Stimulated activated CD8-positive, alpha-beta memory T cell treated with anti-CD3 and anti-CD28 coated beads, Interleukin-2, amount 100 ng/mL, for 1 hour (primary cell): ENCODE measurements at places on chromosomes 7 and 10.

GRCh38 chr7:151517601-151518104 is 2.0 kb downstream of the RHEB start:
- DNase-seq = no peak

- DNase-seq = no peak
These were observed 389.8 kb upstream of the SORCS1 start for GRCh38 chr10:107554333-107554732.

- no peak for DNase-seq
These were observed 36.9 kb downstream of the FOXL3 start for GRCh38 chr7:326809-327232.

GRCh38 chr7:14739168-14739840 is 163.2 kb downstream of the DGKB start:
- DNase-seq = no peak

- no peak for DNase-seq
These were observed 176.3 kb upstream of the ZNF32 start for GRCh38 chr10:43824934-43825333.

DNA sequence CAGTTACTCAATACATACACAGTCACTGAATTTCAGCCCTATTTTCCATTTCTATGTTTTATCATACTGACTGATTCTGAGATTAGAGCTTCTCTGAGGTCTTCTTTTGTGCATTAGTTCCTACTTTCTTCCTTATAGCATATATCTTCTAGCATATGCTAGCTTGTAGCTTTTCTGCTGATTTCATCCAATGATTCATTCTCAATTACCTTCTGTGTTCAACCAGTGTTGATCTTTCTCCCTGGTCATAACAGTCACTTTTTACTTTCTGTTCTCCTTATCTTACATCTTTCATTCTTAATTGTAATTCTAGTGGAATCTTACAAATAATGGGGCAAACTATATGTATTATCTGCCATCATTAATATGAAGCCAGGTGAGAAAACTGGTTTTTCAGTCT is 159.5 kb upstream of the HGF start:
- no peak for DNase-seq

DNA sequence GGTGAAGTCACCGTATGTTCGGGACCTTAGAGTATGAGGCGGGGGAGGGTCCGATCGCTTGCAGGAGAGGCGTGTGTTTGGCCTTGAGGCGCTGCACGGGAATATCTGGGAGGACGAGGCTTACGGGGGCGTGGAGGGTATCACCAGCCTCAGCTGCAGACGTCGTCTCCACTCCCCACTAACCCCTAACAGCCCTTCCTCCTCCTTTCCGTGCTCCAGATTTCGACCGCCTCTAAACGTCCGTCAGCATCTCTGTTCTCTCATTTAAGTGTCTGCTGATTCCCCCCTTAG is 23.5 kb upstream of the ZNF12 start:
- no peak for DNase-seq

DNA sequence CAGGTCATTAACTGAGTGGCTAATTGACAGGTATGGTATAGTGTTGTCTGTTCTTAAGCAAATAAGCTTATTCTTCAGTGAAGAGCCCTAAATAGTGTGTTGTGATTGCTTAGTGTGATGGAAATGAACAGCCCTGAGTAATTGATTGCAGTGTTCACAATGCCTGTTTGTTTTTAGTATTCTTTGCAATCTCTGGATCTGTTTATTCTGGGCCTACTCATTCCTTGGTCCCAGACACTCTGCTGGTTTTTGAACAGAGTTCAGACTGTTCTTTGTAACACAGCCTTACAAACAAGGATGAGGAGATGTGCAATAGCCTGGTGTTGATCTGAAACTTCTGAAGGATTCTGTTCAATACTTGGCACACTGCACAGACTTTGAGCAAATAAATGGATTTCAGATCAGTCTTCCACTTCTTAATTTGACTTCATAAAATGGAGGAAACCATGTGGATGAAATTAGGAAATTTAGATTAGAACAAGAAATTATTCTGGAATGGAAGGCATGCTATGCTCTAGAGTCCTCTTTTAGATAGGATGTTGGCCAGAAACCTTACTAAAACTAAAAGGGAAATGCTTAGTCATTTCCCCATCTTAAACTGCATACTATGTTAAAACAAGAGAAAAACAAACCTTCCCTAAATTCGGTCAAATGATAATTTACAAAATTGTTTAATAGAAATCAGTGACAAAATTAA is 444.2 kb upstream of the SEMA3D start:
- DNase-seq = no peak

DNA sequence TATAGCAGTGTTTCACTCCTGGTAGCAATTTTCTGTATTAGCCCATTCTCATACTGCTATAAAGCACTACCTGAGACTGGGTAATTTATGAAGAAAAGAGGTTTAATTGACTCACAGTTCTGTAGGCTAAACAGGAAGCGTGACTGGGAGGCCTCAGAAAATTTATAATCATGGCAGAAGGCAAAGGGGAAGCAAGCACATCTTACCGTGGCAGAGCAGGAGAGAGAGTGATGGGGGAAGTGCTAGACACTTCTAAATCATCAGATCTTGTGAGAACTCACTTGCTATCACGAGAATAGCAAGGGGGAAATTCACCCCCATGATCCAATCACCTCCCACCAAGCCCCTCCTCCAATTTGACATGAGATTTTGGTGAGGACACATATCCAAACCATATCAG is 131.6 kb upstream of the EFCAB10 start:
- no peak for DNase-seq

DNA sequence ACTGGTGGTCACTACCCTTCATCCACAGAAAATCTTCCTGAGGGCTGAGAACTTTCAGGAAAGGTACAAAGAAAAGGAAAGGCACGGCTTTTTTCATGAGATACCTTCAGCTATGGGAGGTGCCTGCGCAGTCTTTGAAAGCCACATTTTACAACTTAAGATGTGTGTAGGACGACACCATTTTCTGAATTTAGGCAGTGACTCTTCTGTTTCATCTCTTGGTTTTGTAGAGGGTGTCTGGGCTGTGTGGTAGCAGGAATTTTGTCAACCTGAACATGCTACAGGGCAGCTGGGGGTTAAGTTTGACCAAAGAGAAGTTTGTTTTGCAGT is 138.1 kb downstream of the NRP1 start:
- no peak for DNase-seq

- no peak for DNase-seq
These were observed 97.0 kb upstream of the RET start for GRCh38 chr10:42979721-42980467.

GRCh38 chr10:123556736-123557135 is 109.4 kb upstream of the GPR26 start:
- DNase-seq = no peak

DNA sequence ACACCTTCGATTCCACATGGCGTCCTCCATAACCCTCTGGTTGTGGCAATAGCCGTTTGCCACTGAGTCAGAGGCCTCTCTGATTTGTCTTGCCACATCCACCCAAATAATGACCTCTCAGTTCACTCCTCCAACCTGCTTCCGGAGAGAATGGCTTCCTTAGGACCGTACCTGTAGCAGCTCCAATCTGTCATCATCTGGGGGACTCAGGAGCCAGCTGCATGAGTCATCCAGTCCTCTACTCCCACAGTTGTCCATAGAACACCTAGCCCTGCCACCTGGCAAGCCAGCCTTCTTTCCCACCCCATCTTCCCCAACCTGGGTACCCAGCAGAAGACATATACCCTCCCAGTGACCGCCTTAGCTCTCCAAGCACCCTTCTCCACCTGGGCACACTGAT is 64.4 kb upstream of the MXI1 start:
- no peak for DNase-seq

GRCh38 chr7:93812061-93812460 is 78.5 kb downstream of the TFPI2 start:
- no peak for DNase-seq

DNA sequence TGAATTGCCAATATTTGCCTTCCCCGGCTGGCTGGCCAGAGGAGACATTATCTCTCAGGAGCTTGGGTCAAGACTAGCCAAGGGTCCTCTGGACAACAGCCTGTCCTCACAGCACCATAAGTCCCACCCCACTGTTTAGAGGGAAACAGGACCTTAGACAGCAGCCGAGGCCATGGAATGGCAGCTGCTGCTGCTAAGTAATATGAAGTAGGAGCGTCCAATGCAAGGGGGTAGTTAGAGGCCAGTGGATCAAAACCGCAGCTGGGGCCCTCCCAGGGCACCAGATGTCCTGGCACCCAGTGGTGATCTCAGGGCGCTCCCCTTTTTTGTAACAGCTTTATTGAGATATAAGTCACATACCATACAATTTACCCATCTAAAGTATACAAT is 12.9 kb upstream of the KCP start:
- DNase-seq = no peak

- DNase-seq = no peak
These were observed 104.7 kb downstream of the LSM5 start for GRCh38 chr7:32385316-32385956.

DNA sequence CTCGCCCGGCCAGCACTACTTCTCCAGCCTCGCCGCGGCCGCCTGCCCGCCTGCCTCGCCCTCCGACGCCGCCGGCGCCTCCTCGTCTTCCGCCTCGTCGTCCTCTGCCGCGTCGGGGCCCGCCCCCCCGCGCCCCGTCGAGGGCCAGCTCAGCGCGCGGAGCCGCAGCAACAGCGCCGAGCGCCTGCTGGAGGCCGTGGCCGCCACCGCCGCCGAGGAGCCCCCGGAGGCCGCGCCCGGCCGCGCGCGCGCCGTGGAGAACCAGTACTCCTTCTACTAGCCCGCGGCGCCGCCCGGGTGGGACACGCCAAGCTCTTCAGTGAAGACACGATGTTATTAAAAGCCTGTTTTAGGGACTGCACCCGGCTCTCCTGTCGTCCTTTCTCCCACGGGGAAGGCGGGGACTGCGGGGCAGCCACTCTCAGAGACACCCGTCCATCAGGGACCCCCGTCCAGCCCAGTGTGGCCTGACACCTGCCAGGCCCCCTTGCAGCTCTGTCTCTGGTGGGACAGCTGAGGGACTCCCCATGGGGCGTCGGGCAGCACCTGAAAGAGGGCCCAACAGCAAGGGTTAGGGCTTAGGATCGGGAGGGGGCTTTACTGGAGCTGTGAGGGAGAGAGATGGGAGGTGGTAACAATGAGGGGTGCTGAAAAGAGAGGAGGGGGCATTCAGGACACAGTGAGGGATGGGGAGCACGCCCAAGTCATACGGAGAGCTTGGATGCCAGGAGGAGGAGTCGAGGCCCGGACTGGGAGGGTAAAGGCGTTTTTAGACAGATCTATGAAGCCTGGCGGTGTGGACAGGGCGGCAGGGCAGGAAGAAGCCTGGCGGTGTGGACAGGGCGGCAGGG is 34.7 kb downstream of the SPDYE6 start:
- no peak for DNase-seq

DNA sequence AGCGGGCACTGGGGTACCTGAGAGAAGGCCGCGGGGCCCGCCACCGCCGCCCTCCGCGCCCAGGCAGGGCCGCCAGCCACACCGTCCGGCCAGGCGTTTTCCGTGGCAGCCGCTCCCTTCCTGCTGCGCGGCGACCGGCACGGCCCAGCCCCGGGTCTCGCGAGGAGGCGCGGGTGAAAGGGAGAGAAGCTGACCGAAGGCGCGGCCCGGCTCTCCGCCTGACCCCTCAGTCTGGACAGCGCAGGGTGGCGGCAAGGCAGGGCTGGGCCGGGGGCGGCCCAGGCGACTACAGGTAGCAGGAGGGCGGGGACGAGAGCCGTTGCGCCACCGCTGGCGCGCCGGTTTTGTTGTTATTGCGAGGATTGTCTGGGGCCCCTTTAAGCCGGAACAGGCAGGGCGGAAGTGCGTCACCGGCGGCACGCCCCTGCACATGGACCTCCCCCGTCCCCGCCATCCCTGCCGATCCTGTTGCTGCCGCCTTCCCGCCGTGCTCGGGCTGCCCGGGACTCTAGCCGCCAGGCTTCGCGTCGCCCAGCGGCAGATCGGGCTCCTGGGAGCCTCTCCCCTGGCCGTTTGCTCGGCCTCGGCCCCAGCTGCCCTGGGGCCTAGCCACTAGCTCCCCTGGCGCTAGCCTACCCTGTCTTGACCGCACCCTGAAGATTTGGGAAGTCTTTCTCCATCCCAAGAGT is at the start of gene HERPUD2:
Gene HERPUD2, minus strand, starts transcription at position 352 of the 689 bp plus-strand sequence. CDS start 805 bp downstream, outside the sequence.
- peak; percentile 81 for DNase-seq

- no peak for DNase-seq
These were observed 75.1 kb downstream of the EBF3 start for GRCh38 chr10:129888784-129889616.

DNA sequence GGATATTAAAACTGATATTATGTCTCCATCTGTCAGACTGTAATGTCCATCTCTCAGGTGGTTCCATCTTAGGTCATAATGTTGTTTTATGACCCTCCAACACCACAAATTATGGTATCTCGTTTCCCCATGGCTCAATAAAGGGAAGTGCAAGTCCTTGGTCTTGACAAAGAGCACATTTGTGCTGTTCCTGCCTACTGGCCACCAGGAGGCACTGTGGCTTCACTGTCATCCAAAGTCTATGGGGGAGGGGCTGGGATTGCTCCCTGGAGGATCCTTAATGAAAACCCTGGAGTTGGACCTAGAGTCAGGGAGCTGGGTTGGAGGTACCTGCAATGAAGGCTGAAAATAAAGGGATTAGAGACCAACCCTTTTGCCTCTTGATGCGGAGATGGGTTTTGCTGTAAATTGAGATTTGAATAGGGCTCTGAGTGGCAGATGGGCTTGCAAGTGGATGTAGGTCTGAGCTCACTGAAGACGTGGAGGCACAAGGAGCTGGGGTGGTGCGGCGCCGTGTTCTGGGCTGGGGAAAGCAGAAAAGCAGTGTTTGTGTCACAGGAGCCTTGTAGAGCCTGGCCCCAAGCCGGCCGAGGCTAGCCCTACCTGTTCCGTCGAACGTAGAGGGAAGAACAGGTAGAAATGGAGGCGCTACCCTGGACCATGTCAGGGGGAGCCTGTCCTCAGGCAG is 180.5 kb upstream of the PRSS58 start:
- DNase-seq = no peak

DNA sequence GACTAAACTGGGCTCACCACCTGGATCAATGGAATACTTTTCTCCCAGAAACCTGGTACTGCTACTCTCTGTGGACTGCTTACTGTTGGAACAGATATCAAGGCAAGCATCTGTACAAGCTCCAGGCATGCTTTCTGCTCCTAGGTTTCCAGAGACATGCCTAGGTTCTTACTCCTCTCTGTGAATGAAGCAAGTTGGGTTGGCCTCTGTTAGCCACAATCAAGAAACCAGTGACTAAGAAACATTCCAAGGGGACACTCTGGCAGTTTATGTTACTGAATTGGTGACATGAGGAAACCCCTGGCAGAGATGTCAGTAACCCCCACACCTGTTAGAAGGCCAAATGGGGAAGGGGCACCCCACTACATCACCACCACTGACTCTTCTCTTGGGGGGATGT is 121.9 kb downstream of the GFRA1 start:
- DNase-seq = no peak

DNA sequence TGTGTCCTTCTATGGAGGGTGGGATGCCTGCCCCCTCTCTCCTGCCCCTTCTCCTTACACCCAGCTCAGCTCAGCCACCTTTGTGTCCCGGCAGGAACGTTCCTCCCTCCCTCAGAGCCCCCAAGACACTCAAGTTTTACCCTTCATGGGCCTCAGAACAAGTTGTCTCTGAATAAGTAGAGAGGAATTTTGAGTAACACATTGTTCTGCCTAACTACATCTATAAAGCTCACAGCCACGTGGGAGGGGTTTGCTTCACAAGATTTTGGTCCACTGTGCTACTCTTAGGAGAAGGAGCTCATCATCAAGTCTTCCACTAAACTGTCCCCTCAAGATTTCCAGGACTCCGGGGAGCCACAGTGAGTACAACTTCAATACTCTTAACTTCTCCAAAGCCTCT is 51.6 kb upstream of the ZNF32 start:
- no peak for DNase-seq
